ENCODE measurements at places on chromosomes 1 and 21.

DNA sequence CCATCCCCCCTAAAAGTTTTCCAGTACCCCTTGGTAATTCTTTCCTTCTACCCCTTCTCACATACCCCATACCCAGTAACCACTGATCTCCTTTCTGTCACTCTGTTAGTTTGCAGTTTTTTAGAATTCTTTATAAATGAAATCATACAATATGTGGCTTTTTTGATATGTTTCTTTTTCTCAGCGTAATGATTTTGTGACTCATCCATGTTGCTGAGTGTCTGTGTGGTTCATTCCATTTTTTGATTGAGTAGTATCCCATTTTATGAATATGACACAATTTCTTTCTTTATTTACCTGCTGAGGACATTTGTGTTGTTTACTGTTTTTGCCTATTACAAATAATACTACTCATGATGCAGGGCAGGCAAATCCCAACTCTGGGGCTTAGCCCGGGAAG is 1605.3 kb downstream of the BRINP3 start:
- DNase-seq = no peak

- no peak for DNase-seq
These were observed 12.1 kb downstream of the ST6GALNAC3 start for GRCh38 chr1:76086597-76086996.

GRCh38 chr1:115867216-115867615 is 26.3 kb upstream of the NHLH2 start:
- no peak for DNase-seq

- no peak for DNase-seq
These were observed 288.8 kb downstream of the GPATCH2 start for GRCh38 chr1:217342105-217342504.

GRCh38 chr1:223087291-223088255 is 55.5 kb downstream of the TLR5 start:
- DNase-seq = no peak

DNA sequence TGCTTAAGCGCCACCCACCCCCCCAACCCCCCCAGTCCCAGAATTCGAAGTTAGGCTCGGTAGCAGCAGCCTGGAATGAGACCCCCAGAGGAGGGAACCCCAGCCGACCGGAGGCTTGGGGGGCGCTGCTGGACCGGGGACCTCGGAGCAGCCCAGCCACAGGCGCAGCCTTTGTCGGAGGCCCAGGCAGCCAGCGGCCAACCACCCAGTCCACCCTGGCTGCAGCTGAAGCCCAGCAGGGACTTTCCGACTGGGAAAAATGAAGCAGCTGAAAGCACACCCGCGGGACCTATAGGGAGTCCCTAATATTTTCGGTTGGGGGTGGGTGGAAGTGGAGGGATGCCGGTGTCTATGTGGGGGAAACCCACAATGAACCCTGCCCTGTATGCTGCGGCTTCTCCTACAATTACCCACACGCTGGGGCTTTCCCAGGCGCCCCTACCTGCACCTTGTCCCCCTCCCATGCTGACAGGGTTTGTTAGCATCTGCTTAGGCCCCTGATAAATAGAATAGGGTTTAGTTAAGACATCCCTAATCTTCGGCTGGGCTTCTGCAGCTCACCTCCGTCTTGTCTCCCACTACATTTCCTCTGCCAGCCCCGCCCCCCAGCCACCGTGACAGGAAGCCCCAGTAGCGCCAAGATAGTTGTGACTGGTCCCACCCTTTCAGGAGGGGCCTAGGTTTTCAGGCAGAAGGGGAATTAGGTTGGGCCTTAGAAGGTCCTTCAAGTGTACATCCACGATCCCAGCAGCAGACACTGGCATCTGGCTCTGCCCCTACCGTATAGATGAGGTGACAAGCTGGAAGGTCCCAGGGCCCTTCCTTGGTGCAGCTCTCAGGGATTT is 838 bp downstream of the CCDC28B start:
- peak; percentile 72 for DNase-seq

- DNase-seq = no peak
These were observed 538.1 kb upstream of the ZRANB2 start for GRCh38 chr1:71618766-71619530.

DNA sequence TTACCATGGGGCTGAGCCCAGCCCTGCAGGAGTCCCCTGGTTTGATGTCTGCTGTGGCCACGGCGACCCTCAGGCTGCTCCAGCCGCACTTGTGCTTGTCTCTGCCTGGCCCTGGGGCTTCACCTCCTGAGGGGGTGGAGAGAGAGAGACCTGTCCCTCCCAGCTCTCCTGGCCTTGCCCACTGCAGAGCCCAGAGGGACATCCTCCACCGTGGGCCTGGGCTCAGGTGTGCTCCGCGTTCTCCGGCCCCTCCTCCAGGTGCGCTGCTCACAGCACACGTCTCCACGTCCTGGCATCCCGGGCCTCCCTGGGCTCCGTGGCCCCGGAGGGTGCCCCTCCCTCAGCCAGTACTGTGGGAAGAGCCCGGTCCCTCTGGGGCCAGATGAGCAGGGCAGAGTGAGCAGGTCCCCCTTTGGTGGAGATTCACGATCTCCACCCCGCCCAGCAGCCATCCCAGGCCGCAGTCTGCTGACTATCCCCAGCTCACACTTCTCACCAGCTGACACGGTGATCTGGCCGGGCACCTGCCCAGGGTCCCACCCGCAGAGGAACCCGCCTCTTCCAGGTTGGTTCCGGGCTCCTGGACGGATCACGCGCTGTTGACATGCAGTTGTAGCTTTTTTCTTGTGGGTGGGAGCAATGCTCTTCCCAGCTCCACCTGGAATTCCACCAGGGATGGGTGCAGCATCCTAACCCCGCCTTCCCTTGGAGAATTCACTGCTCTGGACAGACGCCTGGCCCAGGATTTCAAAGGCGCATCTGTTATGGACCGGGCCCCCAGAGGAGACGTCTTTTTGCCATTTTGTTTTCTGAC is 41.8 kb upstream of the POFUT2 start:
- no peak for DNase-seq

DNA sequence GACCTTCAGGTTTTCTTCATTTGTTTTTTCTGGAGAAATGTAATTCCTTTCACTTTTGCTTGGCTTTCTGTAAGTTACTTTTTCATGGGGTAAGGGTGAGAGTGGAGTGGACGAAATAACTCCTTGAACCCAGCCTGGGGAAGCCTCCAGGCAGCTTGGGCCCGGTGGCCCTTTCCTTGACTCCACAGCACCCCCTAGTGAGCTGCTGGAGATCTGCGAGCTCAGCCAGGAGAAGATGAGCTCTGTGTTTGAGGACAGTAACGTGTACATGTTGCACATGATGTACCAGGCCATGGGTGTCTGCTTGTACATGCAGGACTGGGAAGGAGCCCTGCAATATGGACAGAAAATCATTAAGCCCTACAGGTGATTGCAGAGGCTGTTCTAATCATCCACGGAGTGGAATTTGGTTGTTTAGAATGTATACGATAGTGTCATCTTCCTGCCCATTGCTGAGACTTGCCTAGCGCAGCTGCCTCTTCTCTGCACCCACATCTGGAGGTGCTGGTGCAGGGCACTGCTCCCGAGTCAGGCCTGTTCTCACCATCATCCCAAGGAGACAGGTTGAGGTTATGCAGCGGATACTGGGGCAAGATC is 51.0 kb downstream of the SMYD2 start:
- DNase-seq = peak; percentile 47

DNA sequence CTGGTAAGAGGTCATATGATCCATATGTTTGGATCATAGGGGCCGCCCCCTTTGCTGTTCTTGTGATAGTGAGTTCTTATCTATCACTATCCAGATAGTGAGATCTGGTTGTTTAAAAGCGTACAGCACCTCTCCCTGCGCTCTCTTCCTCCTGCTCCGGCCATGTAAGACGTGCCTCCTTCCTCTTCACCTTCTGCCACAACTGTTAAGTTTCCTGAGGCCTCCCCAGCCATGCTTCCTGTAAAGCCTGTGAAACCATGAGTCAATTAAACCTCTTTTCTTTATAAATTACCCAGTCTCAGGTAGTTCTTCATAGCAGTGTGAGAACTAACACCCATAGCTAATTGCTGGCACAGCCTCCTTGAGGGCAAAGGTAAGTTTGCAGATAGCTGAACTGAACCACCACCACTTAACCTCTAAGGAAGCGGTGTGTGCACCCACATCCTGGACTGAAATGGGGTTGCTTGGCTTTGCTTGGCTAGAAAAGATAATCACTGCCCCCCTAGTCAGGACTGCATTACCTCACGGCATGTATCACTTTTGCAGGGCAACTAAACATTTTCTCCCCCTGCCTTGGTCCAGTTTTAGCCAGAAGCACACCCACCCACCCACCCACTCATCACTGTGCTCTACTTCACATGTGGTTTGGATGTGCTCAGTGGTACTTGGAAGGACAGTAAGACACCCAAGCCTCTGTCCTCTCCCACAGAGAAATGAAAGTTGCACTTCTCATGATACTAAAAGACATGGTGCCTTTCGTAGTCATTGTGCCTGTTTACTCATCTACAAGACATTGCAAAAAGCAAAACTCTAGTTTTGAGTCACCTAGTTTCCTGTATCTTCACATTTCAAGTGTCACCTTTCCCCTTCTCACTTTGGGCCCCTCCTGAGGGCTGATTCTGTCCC is 23.1 kb upstream of the PTAFR start:
- peak; percentile 82 for DNase-seq

DNA sequence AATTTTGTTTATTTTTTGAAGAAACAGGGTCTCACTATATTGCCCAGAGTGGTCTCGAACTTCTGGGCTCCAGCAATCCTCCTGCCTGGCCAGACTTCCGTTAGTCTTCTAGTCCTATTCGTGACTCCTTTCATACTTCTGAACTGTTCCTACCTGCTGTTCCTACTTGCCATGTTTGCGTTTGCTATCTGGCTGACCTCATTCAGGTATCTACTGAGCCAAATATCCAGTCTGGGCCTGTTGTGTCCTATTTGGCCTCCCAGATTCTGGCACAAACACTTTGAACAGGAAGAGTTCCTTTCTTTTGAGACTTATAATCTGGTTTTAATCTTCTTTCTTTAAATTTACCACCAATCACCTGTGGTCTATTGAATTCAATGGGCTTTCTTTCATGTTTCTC is 6.9 kb upstream of the NR1I3 start:
- DNase-seq = no peak

Measured in CD4-positive, CD25-positive, alpha-beta regulatory T cell (primary cell).